Endodermal cell (in vitro differentiated cells): ENCODE measurements at places on chromosomes 1 and 21.
A peak's percentile ranks its signal among the peaks of the same experiment; 100 is the strongest.

DNA sequence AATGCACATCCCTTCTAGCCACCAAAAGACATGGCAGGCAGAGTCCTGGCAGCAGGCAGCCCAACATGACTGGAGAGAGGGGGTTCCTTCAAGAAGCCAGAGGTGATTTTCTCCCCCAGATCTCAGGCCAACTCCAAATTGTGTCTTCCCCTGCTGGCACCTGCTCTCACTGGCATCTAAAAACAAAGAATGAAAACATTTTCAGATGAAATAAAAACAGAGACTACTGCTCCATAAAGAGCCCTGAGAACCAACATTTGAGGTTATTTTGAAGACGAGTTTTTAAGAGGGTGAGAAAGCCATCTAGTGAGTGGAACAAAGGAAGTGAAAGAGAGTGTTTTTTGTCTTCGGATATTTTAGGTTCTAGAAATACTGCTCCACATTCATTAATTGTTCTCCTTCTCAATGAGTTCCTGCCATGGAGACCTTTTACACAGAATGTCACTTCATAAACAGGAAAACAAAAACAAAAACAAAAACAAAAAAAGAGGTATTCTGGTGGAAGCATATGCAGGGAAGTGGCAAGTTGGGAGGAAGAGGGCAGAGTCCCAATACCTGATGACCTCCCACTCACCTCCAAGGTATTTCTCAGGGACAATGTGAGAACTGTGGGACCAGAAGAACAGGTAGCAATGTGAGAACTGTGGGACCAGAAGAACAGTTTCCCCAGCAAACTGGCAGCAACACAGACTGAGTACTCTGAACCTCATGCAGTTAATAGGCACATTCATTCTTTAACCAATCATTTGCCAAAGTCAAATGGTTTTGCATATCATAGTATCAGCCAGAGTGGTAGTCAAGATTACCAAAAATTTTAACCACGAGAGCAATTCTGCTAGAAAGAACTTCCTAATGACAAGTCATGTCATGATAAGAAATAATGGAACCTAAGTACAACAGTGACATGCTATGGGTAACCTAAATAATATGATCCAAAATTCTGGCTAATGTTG lies 50.0 kb downstream of the KIAA0319L start:
- no peak for DNase-seq

DNA sequence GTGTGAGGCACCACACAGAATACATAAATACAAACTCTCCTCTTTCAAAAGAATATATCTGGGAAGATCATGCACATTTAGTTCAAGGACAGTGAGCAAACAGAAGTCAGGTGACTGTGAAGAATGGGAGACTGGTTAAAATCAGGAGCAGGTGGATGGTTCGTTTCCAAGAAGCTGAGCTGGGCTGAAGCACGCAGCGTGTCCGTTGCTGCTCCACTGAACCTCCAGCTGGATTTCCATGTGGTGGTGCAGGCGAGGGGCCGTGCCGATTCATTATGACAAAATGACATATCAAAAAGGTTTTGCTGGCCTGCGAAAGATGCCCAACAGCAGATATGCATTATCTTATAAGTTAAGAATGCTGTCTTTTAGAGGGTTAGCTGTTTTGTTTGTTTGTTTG lies 66.0 kb downstream of the OLIG1 start:
- DNase-seq, result no peak

GRCh38 chr21:42307106-42307505 lies 8.1 kb downstream of the TFF3 start:
- DNase-seq, result peak; percentile 34

- DNase-seq, result no peak
Measured at GRCh38 chr1:230542054-230542453, 100.2 kb upstream of the COG2 start.

DNA sequence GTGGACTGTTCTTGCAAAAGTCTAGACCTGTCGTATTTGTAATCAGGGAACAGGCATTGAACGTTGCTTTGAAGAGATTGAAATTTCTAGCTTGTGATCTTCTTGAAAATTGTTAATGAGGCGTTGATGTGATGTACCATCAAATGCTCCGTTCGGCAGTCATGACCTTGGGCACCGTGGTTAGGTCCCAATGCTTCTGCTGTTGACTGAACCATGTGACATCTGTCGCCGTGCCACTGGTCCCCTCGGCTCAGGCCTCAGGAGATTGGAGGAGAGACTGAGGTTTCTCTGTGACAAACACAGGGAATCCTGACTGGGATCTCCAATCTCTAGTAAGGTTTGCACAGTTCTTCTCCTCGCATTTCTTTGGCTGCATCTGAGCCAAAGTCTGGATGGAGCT lies 18.1 kb upstream of the KCNAB2 start:
- DNase-seq, result no peak

DNA sequence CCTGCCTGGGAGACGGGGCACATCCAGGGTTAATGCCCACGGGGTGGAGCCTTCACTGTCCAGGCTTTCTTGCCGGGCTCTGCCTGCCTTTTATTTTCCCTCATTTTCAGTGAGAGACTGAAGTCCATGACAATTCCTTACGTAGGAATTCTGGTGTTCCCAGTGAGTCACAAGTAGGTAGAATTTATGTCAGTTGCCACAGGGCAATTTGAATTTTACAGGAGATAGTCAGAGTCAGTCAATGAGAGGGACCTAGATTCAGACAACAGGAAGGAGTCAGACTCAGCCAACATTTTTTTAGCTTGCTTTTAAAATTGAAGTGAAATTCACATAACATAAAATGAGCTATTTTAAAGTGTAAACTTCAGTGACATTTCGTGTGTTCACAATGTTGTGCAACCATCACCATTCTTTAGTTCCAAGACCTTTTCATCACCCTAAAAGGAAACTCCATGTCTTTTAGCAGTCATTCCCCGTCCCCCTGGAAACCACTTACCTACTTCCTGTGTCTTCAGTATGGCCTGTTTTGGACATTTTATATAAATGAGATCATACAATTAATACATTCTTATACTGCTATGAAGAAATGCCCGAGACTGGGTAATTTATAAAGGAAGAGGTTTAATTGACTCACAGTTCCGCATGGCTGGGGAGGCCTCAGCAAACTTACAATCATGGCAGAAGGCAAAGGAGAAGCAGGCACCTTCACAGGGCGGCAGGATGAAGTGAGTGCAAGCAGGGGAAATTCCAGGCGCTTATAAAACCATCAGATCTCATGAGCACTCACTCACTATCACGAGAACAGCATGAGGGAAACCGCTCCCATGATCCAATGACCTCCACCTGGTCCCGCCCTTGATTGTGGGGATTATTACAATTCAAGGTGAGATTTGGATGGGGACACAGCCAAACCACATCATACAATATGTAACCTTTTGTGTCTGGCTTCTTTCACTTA lies 14.6 kb downstream of the AJAP1 start:
- no peak for DNase-seq

DNA sequence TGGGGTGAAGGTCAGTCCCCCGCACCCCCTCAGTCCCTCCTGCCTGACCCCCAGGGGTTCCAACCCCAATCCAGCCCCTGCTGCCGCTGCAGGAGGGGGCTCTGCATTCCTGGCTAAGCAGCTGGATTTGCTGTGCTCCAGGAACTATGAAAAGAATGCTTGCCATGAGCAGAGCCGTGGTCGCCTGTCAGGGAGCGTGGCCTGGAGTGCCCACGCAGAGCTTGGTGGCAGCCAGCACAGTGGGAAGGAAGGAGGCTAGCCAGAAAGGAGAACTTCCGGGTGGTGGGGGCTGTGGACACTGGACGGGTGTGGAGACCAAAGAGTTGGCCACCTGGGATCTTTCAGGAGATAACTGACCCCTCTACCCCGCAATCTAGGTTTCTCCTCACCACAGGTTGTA lies 5.6 kb downstream of the COL8A2 start:
- DNase-seq, result no peak

DNA sequence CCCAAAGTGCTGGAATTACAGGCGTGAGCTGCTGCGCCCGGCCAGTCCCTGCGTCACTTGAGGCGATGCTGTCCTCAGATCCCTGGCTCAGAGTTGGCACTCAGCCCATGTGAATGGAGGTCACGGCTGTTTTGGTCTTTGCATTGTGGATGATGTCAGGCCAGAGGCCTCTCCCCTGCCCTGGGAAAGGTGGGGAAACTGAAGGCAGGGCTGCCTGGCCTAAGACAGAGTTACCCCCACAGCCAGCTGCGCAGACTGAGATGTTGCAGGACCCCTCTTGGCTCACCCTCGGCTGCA lies 821 bp downstream of the MASP2 start:
- no peak for DNase-seq

DNA sequence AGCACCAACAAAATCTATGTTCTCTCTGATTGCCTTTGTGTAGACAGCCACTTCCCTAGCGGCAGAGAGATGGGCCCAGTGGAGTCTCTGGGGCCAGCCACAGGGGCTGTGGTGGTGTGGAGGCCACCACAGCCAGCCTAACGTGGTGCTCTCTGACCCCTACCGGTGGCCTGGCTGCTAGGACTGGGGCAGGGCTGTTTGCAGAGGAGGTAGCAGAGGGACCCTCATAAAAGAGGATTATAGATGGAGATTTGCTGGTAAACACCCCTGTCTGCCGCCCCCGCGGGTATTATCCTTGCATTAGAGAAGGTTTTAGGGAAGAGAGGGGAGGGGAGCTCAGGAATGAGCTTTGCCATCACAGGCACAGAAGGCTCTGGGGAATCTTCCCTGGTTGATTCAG lies 310.3 kb upstream of the VAMP3 start:
- peak; percentile 66 for DNase-seq
